ENCODE measurements at places on chromosomes 2 and 18. TPM values are rescaled to one million over a fixed set of nuclear protein-coding genes. Genes with fewer than 3 reads are reported as not detected.

DNA sequence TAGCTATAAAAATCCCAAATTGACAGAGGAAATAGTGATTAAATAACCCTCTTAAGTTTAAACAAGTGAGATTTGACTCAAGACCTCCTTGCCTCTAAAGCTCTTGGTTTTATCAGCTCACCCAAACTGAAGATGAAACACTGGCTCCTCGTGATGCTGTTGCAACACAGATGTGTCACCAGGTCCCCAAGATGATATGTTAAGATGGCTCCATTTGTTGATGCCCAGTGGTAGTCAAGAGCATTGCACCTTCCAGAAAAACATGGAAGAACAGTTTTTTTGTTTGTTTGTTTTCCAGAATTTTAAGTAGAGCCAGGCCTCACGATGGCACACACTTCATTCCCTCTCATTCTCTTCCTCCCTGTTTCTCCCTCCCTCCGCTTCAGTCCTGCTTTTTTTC lies 399.8 kb downstream of the TXNL1 start:
- DNase-seq = no peak

- no peak for DNase-seq
Measured at GRCh38 chr2:224882291-224883171, 159.7 kb downstream of the DOCK10 start.

- DNase-seq = no peak
Measured at GRCh38 chr2:39281391-39281790, 37.6 kb upstream of the CDKL4 start.

DNA sequence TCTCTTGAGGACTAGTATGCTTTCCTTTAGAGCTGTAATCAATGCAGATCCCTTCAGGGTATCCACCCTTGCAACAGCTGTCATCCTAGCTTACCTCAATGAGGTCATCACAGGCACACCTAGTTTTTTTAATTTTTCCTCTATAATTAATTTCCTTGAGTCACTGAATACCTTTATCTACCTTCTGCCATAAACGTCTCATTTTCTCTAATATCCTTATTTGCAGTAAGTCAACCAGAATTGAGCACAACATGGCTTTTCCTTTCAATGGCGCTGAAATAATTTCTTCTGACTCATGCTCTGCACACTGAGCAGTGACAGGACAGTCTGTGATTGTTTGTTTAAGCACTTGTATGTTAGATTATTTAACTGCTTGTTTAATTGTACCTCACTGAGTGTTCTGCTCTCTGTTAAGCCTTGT lies 49.4 kb downstream of the ETAA1 start:
- DNase-seq = no peak

DNA sequence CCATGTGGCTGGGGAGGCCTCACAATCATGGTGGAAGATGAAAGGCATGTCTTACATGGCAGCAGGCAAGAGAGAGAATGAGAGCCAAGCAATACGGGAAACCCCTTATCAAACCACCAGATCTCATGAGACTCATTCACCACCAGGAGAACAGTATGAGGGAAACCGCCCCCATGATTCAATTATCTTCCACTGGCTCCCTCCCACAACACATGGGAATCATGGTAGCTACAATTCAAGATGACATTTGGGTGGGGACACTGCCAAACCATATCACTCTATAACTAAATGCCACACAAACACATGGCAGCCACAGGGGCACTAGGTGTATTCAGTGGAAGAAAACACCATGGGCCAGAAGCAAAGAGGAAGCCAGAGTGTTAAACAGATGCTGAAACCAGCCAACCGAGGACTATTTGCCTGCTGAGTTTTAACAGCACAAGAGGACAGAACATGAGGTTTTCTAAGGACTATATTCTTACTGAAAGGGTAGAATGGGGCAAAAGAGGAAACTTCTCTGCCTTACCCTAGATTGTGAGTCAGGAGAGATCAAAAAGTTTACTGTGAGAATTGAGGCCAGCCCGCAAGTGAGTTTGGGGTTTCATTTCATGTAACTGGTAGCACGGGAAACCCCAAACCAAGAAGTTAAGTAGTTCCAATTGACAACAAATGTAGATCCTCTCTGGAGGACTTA lies 49.2 kb downstream of the SIGLEC15 start:
- peak; percentile 58 for DNase-seq

DNA sequence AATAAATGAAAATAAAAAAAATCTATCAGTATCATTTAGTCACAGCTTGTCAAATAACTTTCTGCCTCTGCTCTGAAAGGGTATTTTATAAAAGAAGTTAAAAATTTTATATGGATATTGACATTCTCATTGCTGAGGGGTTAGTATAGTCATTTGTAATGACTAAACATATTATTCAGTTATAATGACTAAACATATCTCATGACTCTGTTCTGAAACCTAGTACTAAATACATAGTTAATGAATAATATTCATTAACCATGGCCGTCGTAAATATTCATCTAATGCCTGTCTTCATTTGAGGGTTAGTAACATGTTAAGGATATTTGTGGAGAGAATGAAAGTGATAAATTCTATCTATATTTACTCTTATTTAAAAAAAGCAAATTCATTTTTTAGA lies 69.1 kb upstream of the MAP4K3 start:
- DNase-seq = no peak

DNA sequence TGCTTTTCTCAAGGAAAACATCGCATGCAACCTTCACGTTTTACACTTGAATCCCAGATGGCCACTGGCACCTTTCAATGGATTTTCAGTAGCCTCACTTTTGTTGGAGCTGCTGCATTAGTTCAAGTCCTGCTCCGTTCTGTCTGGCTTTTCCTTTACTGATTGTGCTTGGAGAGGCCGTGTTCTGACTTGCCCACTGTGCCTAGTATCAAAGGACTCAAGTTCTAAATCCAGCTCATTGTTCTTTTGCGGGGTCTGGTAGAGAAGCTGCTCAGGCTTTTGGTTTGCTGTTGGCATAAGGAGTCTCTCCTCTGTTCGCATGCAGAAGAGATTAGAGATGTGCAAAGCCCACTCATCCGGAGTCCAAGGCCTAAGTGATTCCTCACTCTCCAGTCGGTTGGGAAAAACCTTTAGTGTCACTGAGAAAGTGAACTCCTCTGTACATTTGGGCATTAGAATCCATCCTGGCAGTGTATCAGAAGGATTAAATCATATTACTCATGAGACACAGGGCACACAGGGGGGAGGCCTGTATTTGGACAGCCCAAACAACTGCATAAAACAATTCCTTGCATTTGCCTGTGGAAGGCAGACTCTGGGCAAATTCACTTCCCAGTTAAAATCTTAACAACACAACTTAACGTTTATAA lies 69.7 kb downstream of the NCK2 start:
- no peak for DNase-seq

DNA sequence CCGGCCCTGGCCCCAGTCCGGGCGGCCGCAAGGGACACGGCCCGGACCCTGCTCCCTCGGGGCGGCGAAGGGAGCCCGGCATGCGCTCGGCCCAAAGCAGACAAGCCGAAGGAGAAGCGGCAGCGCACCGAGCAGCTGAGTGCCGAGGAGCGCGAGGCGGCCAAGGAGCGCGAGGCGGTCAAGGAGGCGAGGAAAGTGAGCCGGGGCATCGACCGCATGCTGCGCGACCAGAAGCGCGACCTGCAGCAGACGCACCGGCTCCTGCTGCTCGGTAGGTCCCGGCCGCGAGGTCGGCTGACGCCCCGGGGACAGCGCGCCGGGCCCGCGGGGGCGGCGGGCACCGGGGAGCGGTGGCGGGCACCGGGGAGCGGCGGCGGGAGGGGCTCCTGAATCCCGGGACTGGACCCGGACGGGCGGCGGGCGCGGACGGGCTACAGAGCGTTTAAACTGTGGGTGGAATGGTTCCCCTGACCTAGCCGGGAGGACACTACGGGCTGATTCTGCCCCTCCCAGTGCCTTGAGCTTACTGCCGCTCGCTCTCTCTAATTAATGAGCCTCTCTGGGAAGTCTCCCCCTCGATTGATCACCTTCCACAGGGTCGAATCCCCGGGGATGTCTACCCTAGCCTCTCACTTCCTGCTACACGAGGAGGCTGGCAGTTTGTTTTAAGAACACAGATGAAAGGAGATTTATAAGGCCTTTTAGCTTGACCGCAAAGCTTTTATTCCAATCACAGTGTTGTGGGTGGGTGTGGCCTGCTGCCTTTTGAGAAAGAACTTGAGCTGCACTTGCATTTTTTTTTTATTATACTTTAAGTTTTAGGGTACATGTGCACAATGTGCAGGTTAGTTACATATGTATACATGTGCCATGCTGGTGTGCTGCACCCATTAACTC lies 853 bp downstream of the GNAL start:
- no peak for DNase-seq

DNA sequence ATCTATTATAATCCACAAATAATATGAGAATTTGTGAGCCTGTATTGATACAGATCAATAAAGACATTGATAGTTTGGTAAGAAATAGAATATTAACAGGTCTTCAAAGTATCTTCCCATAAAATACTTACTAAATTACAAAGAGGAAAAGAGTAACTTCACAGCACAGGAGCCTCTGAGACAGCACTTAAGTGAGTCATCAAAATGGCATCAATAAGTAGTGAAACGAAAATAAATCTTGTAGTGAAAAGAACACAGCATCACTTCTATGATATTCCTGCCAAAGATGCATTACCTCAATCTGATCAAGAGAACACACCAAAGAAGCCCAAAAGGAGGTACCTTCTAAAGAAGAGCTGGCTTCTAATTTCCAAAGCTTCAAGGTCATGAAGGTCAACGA lies 116.4 kb downstream of the CBLN2 start:
- no peak for DNase-seq

DNA sequence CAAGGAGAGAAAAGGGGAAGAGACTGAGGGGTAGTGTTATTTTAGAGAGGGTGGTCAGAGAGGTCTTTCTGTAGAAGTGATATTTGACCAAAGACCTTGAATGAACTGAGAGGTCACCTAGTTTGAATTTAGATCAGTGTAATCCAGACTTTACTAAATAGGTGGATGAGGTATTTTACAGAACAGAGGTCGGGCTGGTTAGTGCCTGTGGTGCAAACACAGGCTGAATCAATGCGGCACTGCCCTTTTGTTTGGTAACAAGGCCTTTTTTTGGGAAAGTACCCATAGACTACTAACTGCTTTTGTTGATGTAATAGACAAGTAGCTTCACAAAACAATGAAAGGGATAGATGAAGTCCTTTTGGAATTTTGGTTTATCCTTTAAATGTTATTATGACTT lies 15.9 kb downstream of the RAPGEF4 start:
- DNase-seq = no peak

Gene RNF125
- total RNA-seq = 46.3 TPM

Gene SERPINB3
- not detected for total RNA-seq

Gene ADGRF3
- 1.5 TPM for total RNA-seq

Measured in naive thymus-derived CD8-positive, alpha-beta T cell (primary cell).